ENCODE measurements at places on chromosomes 3 and 15.

DNA sequence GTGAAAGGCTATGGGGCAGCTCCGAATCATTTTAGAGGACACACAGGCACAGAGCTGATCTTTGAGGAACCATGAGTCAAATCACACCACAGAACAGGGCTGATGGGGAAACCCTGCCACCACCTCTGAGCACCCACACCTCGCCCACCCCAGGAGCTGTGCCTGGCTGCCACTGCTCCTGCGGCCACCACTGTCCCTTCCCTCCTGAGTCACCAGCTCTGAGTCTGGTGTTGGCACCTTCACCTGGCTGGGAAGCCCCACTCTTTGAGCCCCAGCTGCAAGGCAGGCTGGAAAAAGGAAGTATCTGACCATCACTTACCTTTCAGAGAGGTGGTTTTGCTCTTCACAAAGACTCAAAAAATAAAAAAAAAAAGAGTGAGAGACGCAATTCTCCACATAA, 63.6 kb upstream of the MEF2A start:
- DNase-seq: no peak

GRCh38 chr3:168124291-168124690, 28.6 kb upstream of the GOLIM4 start:
- no peak for DNase-seq

DNA sequence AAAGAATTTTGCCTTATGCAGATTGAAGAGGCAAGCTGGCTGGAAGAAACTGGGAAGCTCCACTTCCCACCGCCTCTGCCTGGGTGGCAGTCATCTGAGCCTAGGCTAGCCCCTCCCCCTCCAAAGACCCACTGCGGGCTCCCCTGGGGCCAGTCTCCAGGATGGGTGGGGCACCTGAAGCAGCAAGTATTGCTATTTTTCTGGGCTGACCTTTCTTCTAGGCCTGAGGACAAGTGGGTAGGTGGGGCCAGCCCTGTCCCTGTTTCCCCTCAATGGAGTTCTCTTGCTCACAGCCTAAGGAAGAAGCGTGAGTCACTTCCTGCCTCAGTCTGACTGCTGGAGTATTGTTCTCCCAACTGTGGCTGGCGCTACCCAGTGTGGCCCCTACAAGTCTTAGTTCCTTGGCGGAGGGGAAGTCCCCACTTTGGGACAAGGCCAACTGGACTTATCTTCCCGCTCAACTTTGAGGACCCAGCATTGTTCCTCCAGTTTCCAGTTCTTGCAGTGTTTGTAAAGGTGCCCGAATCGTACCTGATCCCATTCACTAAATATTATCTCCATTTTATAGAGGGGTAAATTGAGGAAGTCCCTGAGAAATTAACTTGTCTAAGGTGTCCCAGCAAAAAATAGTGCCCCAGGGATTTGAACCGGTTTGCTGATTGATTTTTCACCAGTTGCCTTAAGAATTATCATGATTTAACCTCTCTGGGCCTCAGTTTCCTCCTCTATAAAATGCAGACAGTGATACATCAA, 1.4 kb downstream of the FURIN start:
- no peak for DNase-seq

GRCh38 chr3:63351159-63352007, 73.3 kb downstream of the SYNPR start:
- DNase-seq: no peak

DNA sequence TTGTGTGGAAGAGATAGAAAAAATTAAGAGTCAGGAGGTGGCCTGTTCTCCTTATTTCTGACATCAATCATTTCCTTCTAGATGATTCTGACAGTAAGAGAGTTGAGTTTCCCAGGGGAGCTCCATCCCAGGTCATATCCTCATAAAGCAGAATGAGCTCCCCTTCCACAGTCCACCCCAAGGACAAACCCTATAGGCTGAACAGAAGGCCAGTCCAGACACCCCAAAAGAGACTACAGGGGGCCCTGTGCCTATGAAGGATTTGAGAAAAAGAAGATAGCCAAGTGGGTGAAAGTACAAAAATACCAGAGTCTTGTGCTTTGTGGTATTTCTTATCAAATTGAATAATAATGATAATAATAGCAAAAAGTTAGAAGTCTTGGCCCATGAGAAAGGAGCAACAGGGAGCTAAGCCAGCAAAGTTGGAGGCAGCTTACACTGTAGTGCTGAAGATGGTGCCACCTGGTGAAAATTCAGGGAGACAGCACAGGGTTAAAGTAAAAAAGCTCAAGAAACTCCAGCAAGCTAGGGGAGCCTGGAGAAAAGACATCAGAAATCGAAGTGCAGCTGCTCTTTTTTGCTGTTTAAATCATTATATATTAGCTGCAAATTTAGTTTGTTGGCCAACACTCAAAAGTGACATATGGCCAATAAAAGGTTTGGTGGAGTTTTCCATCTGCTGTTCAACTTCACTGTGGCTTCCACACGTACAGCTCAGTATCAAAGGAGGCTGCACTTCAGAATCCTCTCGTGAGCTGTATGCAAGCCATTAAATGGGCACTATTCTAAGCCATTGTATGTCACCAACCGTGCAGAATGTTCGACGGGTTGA, 35.8 kb upstream of the SLC24A5 start:
- DNase-seq: no peak

- no peak for DNase-seq
These were observed 506.9 kb downstream of the NR2F2 start for GRCh38 chr15:96837241-96837970.

- no peak for DNase-seq
These were observed 65.6 kb upstream of the CADM2 start for GRCh38 chr3:84893211-84893610.

DNA sequence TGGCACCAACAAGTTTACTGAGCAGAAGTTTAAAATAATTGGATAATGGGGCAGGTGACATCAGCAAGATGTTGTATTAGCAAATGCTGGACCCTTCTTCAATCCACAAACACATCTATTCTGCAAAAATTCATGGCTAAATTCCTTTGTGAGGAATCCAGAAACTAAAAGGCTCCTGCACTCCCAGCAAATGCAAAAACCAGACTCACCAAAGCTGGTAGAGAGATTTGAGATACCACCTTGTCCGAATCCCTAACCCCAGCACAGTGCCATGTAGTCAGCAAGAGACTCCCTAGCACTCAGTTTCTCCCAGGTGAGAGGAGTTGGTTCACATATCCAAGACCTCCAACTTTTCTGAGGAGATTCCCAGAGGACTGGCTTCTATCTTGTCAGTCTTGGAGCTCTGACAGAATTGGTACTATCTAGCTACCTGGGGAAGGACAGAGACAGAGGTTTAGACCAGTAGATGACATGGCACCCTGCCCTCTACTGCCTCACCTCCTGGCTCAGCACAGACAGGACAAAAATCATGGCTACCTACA, 21.8 kb downstream of the GREM1 start:
- no peak for DNase-seq

- no peak for DNase-seq
These were observed 10.3 kb downstream of the ATP11B start for GRCh38 chr3:182803596-182803995.

GRCh38 chr3:113227146-113227545, 15.8 kb downstream of the BOC start:
- no peak for DNase-seq

DNA sequence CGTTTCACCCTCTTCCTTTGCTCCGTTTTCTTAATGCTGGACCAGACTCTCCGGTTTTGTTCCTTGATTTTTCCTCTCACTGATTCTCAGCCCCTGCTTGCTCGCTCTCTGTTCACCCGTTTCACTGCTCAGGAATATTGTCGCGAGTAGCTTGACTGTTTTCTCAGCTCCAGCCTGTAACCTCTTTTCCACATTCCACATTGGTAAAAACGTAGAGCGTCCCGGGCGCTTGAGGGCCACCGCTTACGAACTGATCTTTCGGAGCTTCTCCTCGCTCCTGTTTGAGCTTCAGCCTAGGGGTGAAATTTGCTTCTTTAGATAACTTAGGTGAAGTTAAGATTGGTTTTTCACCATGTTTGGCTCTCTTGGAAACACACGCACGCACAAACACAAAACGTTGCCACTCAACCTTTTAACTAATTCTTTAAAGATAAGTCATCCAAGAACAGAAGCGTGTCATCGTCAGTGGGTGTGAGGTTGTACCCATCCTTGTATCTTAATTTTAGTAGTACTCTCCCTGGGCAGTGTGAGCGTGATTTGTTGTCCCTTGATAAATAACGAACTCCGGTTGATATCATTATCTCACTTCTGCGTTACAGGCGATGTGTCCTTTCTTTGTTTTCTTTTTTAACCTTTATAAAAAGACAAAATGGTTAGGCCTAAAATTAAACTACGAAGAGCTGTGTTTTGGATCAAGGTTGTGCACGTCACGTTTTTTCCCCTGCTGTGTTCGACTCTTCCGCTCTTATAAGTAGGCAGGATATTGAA, 1.0 kb downstream of the PAK2 start:
- no peak for DNase-seq
